ENCODE measurements at places on chromosomes 7 and 10.

- no peak for DNase-seq
These were observed 61.0 kb downstream of the GOLGA7B start for GRCh38 chr10:97910661-97911060.

GRCh38 chr7:90736316-90736715, 140.2 kb downstream of the CDK14 start:
- DNase-seq: no peak

DNA sequence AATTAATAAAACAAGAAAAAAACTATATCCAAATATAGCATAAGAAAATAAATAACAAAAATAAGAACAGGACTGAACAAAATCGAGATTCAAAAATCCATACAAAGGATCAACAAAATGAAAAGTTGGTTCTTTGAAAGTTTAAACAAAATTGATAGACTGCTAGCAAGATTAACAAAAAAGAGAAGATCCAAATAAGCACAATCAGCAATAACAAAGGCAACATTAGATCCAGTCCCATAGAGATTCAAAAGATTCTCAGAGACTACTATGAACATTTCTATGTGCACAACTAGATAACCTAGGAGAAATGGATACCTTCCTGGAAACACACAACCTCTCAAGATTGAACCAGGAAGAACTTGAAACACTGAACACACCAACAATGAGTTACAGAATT, 534.6 kb downstream of the PCDH15 start:
- no peak for DNase-seq

DNA sequence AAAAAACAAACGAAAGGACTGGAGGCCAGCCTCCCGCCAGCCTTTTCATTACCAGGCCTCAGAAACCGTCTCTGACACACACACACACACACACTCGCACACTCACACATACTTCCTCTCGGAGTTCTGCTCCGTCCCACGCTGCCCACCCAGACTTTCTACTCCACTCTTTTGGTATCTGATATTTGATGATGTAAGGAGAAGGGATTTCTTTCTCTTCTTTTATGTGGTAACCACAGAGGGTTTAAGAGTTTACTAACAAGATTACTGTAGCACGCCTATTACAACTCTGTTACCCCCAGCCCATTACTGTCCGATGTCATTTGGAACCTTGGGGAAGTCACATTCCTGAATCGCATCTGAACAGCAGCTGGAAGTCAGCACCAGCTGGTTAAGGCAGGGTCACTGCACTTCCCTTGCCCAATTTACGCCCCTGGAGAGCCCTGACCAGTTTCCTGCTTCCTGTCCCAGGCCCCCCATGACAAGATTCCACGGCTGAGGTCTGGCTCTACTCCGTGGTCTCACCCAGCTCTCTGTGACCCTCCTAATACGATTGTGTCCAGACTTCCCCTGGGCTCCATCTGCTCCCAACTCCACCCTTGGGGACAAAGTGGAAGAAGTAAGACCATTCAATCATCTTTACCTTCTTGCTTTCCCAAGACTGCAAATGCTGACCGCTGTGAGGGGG, 1.1 kb downstream of the DENND2A start:
- no peak for DNase-seq

- DNase-seq: no peak
These were observed 394.8 kb upstream of the IGFBP3 start for GRCh38 chr7:46315891-46316290.

GRCh38 chr7:105875505-105875904, 894 bp downstream of the ATXN7L1 start:
- DNase-seq: no peak

GRCh38 chr7:133670250-133670649, 417.4 kb downstream of the EXOC4 start:
- no peak for DNase-seq

GRCh38 chr7:7642081-7642480, 1.5 kb downstream of the UMAD1 start:
- no peak for DNase-seq

- no peak for DNase-seq
These were observed 224.2 kb upstream of the LYZL1 start for GRCh38 chr10:29064680-29065079.

- no peak for DNase-seq
These were observed 74.2 kb upstream of the LAMB4 start for GRCh38 chr7:108204281-108204796.

DNA sequence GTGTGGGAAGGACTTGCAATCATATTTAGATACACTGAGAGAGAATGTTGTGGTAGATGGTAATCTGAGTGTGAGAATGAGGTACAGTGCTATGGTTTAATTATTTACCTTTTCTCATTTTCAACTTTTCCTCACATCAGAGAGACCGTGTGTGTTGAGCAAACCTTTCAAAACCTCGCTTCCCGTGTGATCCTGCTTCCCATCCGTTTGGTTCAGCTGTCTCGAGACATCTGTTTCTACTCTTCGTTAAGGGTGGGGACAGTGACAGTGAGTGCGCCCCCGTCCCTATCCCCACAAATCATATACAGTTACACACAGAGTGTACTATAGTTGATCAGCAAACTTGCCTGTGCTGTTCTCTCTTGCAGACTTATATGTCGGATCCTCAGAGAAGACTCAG, 33.0 kb upstream of the NOBOX start:
- no peak for DNase-seq

GRCh38 chr10:69467928-69468750, 16.9 kb downstream of the TSPAN15 start:
- DNase-seq: no peak

- no peak for DNase-seq
These were observed 6.4 kb upstream of the CFAP69 start for GRCh38 chr7:90238583-90238982.

DNA sequence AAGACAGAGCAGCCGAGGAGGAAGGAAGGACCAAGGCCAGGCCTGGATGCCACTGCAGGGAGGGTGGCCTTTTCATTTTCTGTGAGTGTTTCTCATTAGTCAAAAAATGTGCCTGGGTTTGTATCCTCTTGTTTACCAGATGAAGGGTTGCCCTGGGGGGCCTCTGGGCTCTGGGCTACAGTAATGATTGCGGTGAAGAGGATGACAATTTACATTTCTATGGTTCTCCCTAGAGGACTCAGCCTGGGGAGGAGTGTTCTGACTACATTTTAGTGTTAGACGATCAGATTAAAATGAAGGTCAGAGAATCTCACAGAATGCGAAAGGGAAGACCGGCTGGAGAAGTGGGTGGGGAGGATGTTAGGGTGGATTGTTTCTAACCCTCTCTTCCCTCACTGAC, 108.0 kb upstream of the KMT2C start:
- DNase-seq: no peak

DNA sequence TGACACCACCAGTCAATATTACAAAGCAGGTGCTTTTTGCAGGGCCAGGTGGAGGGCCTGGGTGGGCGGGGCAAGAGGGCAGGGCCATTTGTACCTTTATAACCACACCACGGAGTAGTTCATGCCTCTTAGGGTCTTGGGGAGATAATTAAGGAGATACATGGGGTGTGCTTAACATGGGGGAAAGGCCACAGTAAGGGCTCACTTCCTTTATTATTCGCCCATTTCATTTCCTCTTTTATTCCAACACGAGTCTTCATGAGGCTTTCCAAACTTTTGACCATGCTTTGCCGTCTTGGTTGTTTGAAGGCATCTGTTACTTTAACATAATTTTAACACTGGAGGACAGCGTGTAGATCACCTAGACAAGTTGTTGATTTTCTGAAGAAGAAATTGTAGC, 33.3 kb upstream of the LYZL2 start:
- DNase-seq: no peak

DNA sequence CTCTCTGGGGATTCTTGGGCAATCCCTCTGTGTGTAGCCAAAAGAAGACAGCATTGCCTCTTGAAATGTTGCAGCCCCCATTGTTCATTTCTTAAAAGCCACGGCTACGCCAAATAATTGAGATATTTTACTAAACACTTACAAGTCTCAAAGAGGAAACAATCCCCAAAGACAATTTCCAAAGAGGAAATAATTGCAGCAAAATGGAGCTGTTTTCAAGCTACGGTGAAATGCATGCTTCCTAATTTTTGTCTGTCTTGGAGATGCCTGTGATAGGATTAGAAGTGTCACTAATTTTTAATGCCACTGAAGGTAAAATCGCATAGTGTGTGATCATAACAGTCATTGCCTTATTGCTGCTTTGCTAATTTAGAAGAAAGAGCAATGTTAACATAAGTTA, 72.9 kb upstream of the NAMPT start:
- DNase-seq: no peak

DNA sequence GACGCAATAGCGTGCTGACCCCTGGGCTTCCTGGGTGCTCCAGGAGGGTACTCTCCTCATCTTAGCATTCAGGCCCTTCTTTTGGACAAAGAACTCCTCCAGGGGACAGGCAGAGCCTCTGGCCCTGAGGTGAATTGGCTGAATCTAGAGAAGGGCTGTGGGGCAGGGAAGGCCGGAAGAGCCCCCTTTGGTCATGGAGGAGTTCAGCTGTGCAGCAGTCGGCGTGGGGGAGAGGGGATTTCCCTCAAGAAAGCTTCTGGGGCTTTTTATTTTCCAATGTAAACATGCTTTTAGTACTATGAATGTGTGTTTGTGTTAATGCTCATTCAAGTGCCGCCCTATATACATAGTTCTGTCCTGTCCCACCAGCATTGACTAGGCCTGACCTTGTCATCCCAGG, 38.8 kb downstream of the FIGNL1 start:
- DNase-seq: no peak

DNA sequence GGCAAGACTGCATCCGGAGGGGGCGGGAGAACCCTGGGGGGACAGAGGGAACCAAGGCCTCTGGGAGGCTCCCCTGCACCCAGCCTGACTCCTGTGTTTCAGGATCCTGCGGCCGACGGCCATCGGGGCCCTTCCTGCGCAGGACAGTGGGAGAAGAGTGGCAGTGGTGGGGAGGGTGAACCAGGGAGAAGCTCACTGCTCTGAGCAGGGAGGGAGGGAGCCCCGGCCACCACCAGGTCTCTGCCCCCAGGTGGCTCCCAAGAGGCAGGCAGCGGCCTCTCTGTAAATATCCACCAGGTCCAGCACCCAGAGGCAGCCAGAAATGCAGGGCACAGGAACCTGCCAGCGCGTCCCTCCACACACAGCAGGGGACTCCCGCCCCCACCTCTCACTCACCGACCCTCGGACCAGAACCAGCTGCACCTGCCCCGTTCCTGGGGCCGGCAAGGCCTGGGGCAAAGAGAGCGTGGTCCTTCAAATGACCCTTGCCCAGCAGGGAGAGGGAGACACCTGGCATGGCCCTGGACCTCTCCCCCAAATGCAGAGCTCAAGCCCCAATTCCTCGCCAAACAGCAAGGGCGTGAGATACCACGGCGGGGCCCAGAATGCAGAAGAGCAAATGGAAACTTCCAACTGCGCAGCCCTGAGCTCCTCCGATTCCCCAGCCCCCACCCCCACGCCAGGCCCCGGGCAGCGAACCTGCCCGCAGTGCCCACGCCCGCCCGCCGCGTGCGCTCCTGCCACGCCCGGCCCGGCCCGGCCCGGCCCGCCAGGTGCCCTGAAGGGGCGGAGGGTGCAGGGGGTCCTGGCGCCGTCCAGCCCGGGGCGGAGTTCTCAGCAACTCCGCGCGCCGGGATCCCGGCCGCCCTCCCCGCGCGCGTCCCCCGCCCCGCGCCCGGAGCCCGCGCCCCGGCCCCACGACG, 805 bp downstream of the RASGEF1A start:
- DNase-seq: no peak

DNA sequence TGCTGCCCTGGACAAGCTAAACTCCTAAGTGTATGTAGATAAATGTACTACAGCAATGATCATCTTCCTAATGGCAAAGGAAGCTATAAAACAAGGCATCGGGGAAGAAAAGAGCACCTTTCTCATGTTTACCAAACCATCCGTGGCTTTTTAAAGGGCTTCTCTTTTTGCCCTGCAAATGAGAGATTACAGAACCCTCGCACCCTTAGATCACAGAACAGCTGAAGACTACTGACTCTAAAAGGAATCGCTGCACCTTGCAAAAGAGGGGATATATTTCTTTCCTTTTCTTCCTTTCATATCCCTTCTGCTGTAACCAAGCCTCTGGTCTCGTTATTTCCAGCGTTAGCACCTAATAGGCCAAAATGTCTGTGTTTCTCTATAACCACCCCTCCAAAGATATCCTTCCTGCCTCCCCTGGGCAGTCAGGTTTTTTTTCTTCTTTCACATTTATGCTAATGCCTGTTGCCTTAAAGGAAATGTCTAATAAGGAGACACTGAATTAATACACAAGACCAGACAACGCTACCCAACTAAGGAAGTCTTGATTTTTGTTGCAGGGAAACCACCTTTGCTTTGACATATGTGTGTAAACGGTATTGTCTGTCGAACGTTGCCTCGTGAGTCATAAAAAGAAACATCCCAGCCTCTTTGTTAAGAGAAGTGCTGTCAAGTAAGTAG, 10.5 kb downstream of the ST8SIA6 start:
- DNase-seq: no peak

DNA sequence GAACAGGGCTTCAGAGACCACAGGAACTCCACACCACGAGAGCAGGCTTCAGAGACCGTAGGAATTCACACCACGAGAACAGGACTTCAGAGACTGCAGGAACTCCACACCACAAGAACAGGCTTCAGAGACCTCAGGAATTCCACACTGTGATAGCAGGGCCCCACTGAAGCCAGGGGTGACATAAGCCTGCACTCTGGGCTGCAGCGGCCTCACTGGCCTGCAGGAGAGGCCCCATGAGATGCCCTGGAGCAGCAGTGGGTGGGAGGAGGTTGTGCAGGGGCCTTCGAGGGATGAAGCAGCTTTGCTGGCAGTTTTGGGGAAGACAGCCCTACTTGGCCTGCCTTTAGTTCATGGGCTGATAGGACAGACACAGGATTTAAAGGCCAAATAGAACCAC, 614.7 kb downstream of the PTPRN2 start:
- DNase-seq: no peak

DNA sequence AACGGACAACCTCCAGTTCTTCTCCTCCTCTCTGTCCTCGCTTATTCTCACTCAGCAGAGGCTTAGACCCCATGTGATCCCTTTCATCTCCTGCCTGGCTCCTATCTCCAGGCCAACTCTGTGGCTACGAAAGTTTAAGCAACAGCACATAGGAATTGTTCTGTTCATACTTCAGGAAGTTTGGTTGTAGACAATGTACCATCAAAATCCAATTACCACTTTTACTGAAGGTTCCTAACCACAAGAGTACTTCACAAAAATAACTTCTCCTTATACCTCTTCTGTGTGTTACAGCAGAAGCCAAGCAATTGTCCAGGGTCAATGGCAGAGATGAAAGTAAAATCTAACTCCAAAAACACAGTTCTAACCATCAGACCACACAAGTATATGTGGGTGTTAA, 80.0 kb downstream of the SLC25A13 start:
- no peak for DNase-seq

GRCh38 chr7:142611566-142612236, 137.6 kb upstream of the PRSS1 start:
- no peak for DNase-seq

DNA sequence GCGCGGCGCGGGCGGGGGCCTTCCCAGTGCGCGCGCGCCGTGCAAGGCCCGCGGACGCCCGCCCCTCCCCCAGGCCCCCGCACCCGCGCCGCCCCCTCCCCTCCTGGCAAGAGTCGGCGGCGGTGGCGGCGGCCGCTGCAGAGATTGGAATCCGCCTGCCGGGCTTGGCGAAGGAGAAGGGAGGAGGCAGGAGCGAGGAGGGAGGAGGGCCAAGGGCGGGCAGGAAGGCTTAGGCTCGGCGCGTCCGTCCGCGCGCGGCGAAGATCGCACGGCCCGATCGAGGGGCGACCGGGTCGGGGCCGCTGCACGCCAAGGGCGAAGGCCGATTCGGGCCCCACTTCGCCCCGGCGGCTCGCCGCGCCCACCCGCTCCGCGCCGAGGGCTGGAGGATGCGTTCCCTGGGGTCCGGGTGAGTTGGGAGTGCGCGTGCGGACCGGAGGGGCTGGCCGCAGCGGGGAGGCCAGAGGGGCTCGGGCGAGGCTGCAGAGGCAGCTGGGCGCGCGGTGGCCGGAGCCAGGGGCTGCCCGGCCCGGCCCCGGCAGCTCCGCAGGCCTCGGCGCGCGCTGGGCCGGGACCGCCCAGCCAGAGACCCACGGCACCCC, at the start of gene BMPR1A:
Gene BMPR1A (plus strand): TSS at position 109 of the 602 bp plus-strand sequence. CDS start 119,400 bp downstream, outside the sequence.
- DNase-seq: no peak
